ENCODE measurements at places on chromosomes 7 and 10. TPM values are rescaled to one million over a fixed set of nuclear protein-coding genes. Genes with fewer than 3 reads are reported as not detected.

DNA sequence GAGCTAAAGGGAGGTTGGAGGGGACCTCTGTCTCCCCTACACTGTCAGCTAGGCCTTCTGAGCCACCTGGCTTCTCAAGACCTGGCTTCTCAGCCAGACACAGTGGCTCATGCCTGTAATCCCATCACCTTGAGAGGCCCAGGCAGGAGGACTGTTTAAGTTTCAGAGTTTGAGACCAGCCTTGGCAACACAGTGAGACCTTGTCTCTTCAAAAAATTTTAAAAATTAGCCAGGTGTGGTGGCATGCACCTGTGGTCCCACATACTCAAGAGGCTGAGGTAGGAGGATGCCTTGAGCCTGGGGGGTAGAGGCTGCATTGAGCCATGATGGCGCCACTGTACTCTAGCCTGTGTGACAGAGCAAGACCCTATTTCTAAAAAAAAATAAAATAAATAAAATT, 33.1 kb downstream of the PIP4K2A start:
- DNase-seq = no peak
- H3K4me1 ChIP-seq = peaks cover 20% of the 10 kb centered on the region

- H3K27ac ChIP-seq = no peak overlapping the region
- H3K36me3 ChIP-seq = no peaks in the 10 kb centered on the region
- no peaks in the 10 kb centered on the region for H3K27me3 ChIP-seq
- no peak for DNase-seq
- no peak overlapping the region for H3K4me3 ChIP-seq
Measured at GRCh38 chr7:37100735-37101331, 347.8 kb downstream of the ELMO1 start.

DNA sequence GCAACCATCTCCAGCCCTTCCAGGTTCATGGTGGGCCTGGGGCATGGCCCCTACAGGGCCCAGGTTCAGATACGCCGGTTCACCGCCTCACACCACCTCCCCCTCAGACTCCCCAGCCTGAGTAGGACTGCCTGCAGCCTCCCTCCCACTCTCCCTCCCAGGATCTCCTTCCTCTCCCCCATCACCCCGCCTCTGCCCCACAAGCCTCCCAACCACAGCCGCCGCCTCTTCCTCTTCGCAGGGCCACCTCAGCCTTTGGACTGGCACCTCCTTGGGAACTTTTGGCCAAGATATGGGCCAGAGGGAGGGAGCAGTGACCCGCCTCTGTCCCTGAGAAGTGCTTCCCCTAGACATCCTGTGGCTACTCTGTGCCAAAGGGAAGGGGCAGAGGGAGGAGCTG, 9.3 kb downstream of the KCNIP2 start:
- H3K36me3 ChIP-seq = no peaks in the 10 kb centered on the region
- no peak for DNase-seq
- no peak overlapping the region for H3K4me3 ChIP-seq
- no peaks in the 10 kb centered on the region for H3K27me3 ChIP-seq
- H3K27ac ChIP-seq = no peak overlapping the region
- peaks cover 7% of the 10 kb centered on the region for H3K4me1 ChIP-seq

GRCh38 chr7:48337012-48337621, 165.9 kb downstream of the ABCA13 start:
- H3K27ac ChIP-seq = no peak overlapping the region
- H3K27me3 ChIP-seq = no peaks in the 10 kb centered on the region
- H3K4me3 ChIP-seq = no peak overlapping the region
- no peaks in the 10 kb centered on the region for H3K36me3 ChIP-seq
- H3K4me1 ChIP-seq = no peaks in the 10 kb centered on the region
- no peak for DNase-seq

DNA sequence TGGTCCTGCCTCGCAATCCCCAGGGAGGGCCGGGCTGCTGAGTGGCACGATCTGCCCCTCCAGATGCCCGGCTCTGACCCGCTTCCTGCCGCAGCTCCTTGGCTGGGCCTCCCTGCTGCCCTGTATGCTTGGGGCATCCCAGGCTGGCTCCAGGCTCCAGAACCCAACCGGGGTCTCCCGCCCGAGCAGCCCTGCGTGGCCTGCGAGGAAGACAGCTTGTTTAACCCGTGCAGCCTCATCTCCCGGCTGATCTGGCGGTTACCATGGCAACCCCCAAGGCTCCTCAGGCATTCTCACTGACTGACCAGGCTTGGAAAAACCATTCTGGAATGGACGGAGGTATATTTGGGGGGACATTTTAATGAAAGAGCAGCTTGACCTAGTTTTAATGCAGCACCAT, 232.4 kb upstream of the MYO3A start:
- no peaks in the 10 kb centered on the region for H3K36me3 ChIP-seq
- H3K4me3 ChIP-seq = no peak overlapping the region
- no peak for DNase-seq
- no peaks in the 10 kb centered on the region for H3K27me3 ChIP-seq
- no peaks in the 10 kb centered on the region for H3K4me1 ChIP-seq

- H3K27me3 ChIP-seq = no peaks in the 10 kb centered on the region
- no peaks in the 10 kb centered on the region for H3K36me3 ChIP-seq
- H3K4me3 ChIP-seq = no peak overlapping the region
- no peaks in the 10 kb centered on the region for H3K4me1 ChIP-seq
Measured at GRCh38 chr7:105017657-105018365, 3.8 kb downstream of the KMT2E start.

Gene ODAD2
- not detected for total RNA-seq

Gene ATOH7
- total RNA-seq = not detected

Gene CUEDC2
- total RNA-seq = 23.6 TPM

Data from right lobe of liver (tissue), 6 donors.